PC-9 (cell line): ENCODE measurements at places on chromosomes 1 and 21. TPM values are rescaled to one million over a fixed set of nuclear protein-coding genes. Genes with fewer than 3 reads are reported as not detected.

Gene LHX4
- total RNA-seq: 0.08 and 0.28 TPM in 2 replicates

Gene CD101
- 0.76 and 1.8 TPM in 2 replicates for total RNA-seq

Gene MOB3C
- total RNA-seq: 33.9 and 35.2 TPM in 2 replicates

Gene TRIM67
- not detected in 2 replicates for total RNA-seq

Gene PFDN2
- 68.2 and 74.4 TPM in 2 replicates for total RNA-seq

Gene BLACAT1
- 12.7 and 13.5 TPM in 2 replicates for total RNA-seq

Gene ZNF683
- total RNA-seq: not detected in 2 replicates
